ENCODE measurements at places on chromosomes 3 and 15.

- DNase-seq: no peak
Measured at GRCh38 chr15:67003586-67003985, 61.8 kb upstream of the SMAD3 start.

DNA sequence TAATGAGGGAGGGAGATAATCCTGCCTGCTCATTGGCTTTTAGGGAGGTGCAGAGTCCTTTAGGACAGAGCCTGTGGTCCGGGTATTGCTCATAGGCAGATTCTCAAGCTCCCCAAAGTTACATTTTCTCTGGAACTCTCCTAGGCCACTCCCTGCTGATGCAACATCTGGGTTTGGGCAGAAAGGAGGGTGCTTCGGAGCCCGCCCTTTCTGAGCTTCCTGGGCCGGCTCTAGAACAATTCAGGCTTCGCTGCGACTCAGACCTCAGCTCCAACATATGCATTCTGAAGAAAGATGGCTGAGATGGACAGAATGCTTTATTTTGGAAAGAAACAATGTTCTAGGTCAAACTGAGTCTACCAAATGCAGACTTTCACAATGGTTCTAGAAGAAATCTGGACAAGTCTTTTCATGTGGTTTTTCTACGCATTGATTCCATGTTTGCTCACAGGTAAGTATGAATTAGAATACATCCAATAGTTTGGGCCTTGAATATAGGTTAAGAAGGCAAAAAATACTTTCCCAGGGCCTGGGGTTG lies at the start of gene IL20RB:
Gene IL20RB, plus strand, starts transcription at position 233 of the 538 bp plus-strand sequence. Its CDS starts 131 bp downstream, at position 364.
- no peak for DNase-seq

- no peak for DNase-seq
Measured at GRCh38 chr3:187706971-187707370, 4.6 kb upstream of the RTP2 start.

DNA sequence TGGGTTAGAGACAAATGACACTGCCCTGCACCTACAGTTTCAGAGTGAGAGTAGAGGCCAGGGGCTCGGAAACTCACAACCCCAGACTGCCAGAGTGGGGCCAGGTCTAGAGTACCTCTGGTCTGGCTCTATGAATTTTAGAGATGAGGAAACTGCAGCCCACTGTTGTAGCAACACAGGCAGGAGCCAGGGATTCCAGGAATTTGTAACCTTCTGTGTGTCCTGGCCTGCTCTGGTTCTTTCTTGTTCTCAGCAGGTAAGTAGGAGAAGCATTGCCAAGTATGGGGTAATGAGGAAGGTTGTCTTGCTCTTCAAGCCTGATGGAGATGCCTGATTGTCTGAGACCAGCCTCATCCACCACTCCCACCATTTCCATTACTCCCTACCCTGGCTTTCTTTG lies 221.8 kb downstream of the UACA start:
- DNase-seq: no peak

DNA sequence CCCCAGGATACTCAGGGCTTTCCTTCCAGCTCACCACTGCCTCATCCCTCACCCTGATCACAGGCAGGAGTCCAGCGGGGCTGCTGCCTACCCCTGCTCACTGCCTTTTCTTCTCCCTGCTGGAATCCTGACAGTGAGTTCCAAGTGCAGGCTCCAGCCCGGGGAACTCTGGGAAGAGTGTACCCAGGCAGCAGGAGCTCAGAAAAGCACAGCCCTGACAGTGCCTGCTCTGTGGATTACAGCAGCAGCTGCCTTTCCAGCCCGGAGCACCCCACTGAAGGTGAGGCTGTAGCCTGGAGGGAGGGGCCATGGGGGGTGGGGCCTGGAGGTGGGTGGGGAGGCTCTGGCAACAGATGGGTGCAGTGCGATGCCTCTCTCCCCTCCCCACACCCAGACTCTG lies 6.1 kb upstream of the JMJD7 start:
- DNase-seq: no peak

GRCh38 chr3:8986741-8987140 lies 23.5 kb upstream of the RAD18 start:
- no peak for DNase-seq

DNA sequence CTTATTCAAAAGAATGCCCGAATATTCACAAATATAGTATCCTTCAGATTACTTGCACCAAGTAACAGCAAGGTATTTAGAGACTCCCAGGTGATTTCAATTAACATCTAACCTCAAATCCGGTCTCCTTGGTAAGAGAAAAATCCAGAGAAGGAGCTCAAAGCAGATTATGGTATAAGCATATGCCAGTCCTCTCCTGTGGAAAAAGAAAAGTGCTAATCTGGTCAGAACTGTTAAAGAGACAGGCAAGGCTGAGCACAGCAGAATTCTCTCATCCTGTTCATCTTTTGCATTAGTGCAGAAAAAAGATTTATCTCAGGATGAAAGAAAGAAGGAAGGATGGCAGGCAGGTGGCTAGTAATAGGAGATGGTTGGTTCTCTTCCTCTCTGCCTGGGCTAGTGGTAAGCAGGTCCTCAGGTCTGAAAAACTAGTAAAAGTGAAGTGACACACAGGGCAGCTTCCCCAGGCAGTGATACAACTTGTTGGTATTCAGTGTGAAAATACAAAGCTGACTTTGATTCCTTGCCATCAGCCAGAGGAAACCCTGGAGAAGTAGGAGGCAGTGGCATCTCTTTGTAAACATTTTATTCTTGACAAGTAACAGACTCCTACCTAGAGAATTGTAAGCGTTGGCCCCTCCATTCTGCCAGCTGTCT lies 14.2 kb downstream of the ATXN7 start:
- DNase-seq: no peak
